ENCODE measurements at places on chromosomes 2 and 18. TPM values are rescaled to one million over a fixed set of nuclear protein-coding genes. Genes with fewer than 3 reads are reported as not detected.

The PASK gene
- total RNA-seq: 3.5 TPM

The INO80D gene
- 24.4 TPM for total RNA-seq

The BCL2 gene
- 29.3 TPM for total RNA-seq

The ITGB6 gene
- total RNA-seq: not detected

The MPP4 gene
- not detected for total RNA-seq

The CTLA4 gene
- 1.4 TPM for total RNA-seq

The MC5R gene
- not detected for total RNA-seq

The POTEI gene
- total RNA-seq: not detected

The IL1RL1 gene
- total RNA-seq: 22.2 TPM

DNA sequence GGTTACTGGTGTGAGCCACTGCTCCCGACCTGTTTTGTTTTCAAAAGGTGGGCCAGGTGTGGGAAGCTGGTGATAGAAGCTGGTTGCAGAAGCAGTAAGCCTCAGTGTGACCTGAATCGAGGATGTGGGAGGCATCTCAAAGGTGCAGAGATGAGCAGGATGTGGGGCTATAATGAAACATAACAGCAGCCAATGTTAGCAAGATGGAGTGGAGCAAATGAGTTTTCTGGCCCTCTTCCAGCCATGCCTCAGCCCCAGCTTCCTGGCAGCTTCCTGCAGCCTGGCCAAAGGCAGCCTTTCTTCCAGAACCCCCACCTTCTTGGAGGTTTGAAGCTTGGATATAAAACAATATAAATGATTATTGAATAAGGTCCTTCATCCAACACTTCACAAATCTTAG is 184.8 kb downstream of the NCK2 start:
- H3K27ac ChIP-seq: no peak overlapping the region
- no peaks in the 10 kb centered on the region for H3K4me1 ChIP-seq
- no peaks in the 10 kb centered on the region for H3K36me3 ChIP-seq
- no peak overlapping the region for H3K4me3 ChIP-seq
- DNase-seq: no peak

DNA sequence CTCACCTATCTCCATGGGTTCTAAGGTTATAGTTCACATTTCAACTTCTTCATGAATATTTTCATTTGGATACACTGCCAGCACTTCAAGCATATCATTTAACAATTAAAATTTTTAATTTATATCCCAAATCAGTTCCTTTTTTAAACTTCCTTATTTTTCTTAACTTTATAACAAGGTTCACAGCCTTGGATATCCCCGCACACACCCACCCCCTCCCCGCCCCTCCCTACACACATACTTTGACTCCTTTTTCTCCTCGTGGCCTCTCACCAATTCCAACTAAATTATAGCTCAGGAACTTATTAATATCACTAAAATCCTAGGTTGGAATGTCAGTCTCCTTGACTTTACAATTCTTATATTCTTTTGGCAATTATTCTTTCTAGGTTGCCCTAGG is 163.6 kb upstream of the SETBP1 start:
- H3K27ac ChIP-seq: no peak overlapping the region
- H3K27me3 ChIP-seq: no peaks in the 10 kb centered on the region
- DNase-seq: no peak
- H3K36me3 ChIP-seq: no peaks in the 10 kb centered on the region

- no peak overlapping the region for H3K27ac ChIP-seq
- no peak for DNase-seq
- H3K4me1 ChIP-seq: no peaks in the 10 kb centered on the region
- no peaks in the 10 kb centered on the region for H3K36me3 ChIP-seq
- no peaks in the 10 kb centered on the region for H3K27me3 ChIP-seq
Measured at GRCh38 chr18:63795606-63796005, 20.4 kb downstream of the SERPINB7 start.

GRCh38 chr18:55775972-55776371 is 188.0 kb upstream of the TCF4 start:
- peaks cover 5% of the 10 kb centered on the region for H3K4me1 ChIP-seq
- H3K4me3 ChIP-seq: no peak overlapping the region
- no peak for DNase-seq

- no peak overlapping the region for H3K4me3 ChIP-seq
- H3K36me3 ChIP-seq: no peaks in the 10 kb centered on the region
- no peaks in the 10 kb centered on the region for H3K27me3 ChIP-seq
- no peak for DNase-seq
Measured at GRCh38 chr18:25724121-25724520, 366.3 kb downstream of the SS18 start.

GRCh38 chr2:168789776-168790175 is 12.7 kb upstream of the NOSTRIN start:
- no peak overlapping the region for H3K4me3 ChIP-seq
- DNase-seq: no peak
- no peaks in the 10 kb centered on the region for H3K27me3 ChIP-seq
- no peaks in the 10 kb centered on the region for H3K36me3 ChIP-seq
- no peaks in the 10 kb centered on the region for H3K4me1 ChIP-seq

- DNase-seq: no peak
- no peak overlapping the region for H3K4me3 ChIP-seq
- peaks cover 24% of the 10 kb centered on the region for H3K4me1 ChIP-seq
- H3K27me3 ChIP-seq: no peaks in the 10 kb centered on the region
Measured at GRCh38 chr2:101823347-101823791, 125.9 kb downstream of the MAP4K4 start.

- no peaks in the 10 kb centered on the region for H3K27me3 ChIP-seq
- H3K27ac ChIP-seq: no peak overlapping the region
Measured at GRCh38 chr2:173511942-173512341, 157.3 kb downstream of the CDCA7 start.

DNA sequence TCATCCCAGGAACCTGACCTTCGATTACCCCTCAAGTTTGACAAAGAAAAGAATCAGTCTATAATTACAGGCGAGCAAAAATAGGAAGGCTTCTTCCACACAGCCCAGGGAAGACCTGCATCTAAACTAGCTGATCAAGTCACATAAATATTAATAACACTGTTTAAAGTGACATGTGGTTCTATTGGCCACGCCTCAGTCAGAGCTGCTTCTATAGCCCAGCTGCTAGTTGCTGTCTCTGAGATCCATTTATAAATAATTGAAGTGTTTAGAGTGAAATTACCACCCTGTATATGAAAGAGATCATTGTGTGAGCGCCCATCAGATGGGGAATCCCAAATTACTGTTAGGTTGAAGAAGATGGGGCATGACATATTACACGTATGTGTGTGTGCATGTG is 426.0 kb downstream of the CDH2 start:
- no peaks in the 10 kb centered on the region for H3K36me3 ChIP-seq
- no peak overlapping the region for H3K27ac ChIP-seq
- no peaks in the 10 kb centered on the region for H3K4me1 ChIP-seq
- H3K4me3 ChIP-seq: no peak overlapping the region
- no peaks in the 10 kb centered on the region for H3K27me3 ChIP-seq

GRCh38 chr2:42171396-42171980 is 2.3 kb downstream of the EML4 start:
- no peaks in the 10 kb centered on the region for H3K36me3 ChIP-seq
- H3K4me3 ChIP-seq: peak overlapping the region; percentile 78

GRCh38 chr18:29146068-29146467 is 969.1 kb upstream of the CDH2 start:
- DNase-seq: no peak
- H3K36me3 ChIP-seq: no peaks in the 10 kb centered on the region
- H3K4me1 ChIP-seq: no peaks in the 10 kb centered on the region
- no peak overlapping the region for H3K4me3 ChIP-seq
- no peak overlapping the region for H3K27ac ChIP-seq

DNA sequence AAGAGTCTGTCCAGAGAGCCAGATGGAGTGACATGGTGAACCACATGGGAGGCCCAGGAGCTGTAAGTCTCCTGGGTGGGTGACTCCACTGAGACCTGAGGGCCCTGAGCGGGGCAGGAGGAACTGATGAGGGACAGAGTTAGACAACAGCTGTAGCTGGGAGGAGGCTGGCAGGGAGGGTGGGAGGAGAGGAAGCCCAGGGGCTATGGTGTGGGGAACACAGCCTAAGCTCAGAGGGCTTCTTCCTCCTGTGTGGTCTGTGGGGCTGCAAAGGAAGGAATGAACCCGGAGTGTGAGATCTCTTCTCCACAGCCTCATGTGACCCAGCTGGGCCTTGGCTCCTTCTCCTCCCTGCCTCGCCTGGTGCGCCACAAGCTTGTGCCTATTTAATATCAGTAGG is 395.6 kb upstream of the HS6ST1 start:
- no peaks in the 10 kb centered on the region for H3K36me3 ChIP-seq
- no peaks in the 10 kb centered on the region for H3K27me3 ChIP-seq
- no peak overlapping the region for H3K4me3 ChIP-seq
- H3K4me1 ChIP-seq: no peaks in the 10 kb centered on the region
- H3K27ac ChIP-seq: no peak overlapping the region

DNA sequence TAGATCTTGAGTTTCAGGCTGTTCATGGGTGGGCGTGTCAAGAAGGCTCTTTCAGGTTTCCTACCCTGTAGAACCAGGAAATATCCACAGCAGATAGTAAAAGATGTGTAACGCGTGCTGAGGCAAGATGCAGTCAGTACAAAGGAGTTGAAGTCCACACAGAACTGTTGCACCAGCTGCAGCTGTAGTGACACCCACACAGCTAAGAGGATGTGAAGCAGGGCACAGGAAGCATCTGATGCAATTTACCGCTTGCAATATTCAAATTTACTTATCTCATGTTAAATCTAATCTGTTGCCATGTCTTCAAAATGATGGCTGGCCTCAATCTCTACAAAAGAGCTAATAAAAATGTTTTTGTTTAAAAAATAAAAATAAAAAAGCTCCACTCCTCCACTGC is 132.8 kb downstream of the ARHGAP15 start:
- H3K27ac ChIP-seq: no peak overlapping the region
- H3K4me1 ChIP-seq: peaks cover 6% of the 10 kb centered on the region
- no peaks in the 10 kb centered on the region for H3K27me3 ChIP-seq
- DNase-seq: no peak
- H3K36me3 ChIP-seq: no peaks in the 10 kb centered on the region

GRCh38 chr2:128520340-128520739 is 201.7 kb upstream of the HS6ST1 start:
- no peak overlapping the region for H3K27ac ChIP-seq
- H3K27me3 ChIP-seq: no peaks in the 10 kb centered on the region
- H3K4me3 ChIP-seq: no peak overlapping the region
- H3K36me3 ChIP-seq: no peaks in the 10 kb centered on the region

- H3K4me1 ChIP-seq: no peaks in the 10 kb centered on the region
- no peak for DNase-seq
- H3K27ac ChIP-seq: no peak overlapping the region
- H3K27me3 ChIP-seq: no peaks in the 10 kb centered on the region
- H3K36me3 ChIP-seq: peaks cover 18% of the 10 kb centered on the region
Measured at GRCh38 chr18:79353267-79353666, 42.5 kb upstream of the NFATC1 start.

- DNase-seq: no peak
- H3K4me3 ChIP-seq: no peak overlapping the region
- no peaks in the 10 kb centered on the region for H3K4me1 ChIP-seq
- H3K27ac ChIP-seq: no peak overlapping the region
- no peaks in the 10 kb centered on the region for H3K27me3 ChIP-seq
Measured at GRCh38 chr2:117536139-117536538, 278.4 kb upstream of the DDX18 start.

- H3K4me3 ChIP-seq: no peak overlapping the region
- no peaks in the 10 kb centered on the region for H3K27me3 ChIP-seq
- no peak overlapping the region for H3K27ac ChIP-seq
- DNase-seq: no peak
- H3K4me1 ChIP-seq: no peaks in the 10 kb centered on the region
- H3K36me3 ChIP-seq: no peaks in the 10 kb centered on the region
Measured at GRCh38 chr2:155223781-155224406, 525.4 kb downstream of the KCNJ3 start.

DNA sequence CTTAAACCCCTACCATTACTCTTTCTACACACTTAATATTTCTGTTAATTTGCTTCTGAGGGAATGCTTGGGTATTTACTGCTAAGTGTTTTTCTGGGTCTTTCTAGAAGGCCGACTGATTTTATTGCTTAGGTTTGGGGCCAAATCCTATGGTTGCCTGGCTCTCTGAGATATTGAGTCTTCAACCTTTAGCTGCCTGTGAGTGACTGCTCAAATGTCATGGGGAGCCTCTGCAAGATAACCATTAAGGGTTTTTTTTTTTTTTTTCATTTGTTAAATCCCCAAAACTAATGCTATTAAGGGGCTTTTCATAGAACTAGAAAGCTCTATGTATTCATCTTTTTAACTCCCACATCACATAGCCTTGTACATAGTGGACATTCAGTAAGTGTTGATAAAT is 5.0 kb downstream of the OSBPL6 start:
- no peak overlapping the region for H3K4me3 ChIP-seq
- H3K27me3 ChIP-seq: no peaks in the 10 kb centered on the region
- H3K27ac ChIP-seq: no peak overlapping the region
- no peaks in the 10 kb centered on the region for H3K36me3 ChIP-seq

DNA sequence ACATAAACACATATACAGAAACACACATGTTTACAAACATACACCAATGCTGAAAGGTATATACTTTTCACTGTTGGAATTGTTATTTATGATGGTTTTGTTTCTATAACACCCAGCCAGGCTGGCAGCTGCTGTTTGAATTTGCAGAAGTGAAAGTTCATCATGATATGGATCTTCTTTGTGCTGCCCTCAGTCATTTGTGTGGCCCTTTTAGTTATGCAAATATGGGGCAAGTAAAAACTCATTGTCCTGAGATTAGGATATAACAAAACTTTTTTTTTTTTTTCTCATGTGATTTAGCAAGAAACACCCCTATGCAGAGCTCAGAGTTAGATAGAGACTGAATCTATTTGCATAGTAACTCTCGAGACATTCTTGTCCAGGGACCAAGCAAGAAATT is 714.1 kb downstream of the KCNJ3 start:
- H3K27ac ChIP-seq: no peak overlapping the region
- H3K36me3 ChIP-seq: no peaks in the 10 kb centered on the region
- H3K27me3 ChIP-seq: no peaks in the 10 kb centered on the region
- H3K4me3 ChIP-seq: no peak overlapping the region

- peaks cover 62% of the 10 kb centered on the region for H3K4me1 ChIP-seq
- peak overlapping the region; percentile 91 for H3K27ac ChIP-seq
- peak overlapping the region; percentile 85 for H3K4me3 ChIP-seq
- H3K27me3 ChIP-seq: no peaks in the 10 kb centered on the region
Measured at GRCh38 chr2:226790431-226790830, 9.2 kb downstream of the IRS1 start.
